ENCODE measurements at places on chromosomes 2 and 18. TPM values are rescaled to one million over a fixed set of nuclear protein-coding genes. Genes with fewer than 3 reads are reported as not detected.

DNA sequence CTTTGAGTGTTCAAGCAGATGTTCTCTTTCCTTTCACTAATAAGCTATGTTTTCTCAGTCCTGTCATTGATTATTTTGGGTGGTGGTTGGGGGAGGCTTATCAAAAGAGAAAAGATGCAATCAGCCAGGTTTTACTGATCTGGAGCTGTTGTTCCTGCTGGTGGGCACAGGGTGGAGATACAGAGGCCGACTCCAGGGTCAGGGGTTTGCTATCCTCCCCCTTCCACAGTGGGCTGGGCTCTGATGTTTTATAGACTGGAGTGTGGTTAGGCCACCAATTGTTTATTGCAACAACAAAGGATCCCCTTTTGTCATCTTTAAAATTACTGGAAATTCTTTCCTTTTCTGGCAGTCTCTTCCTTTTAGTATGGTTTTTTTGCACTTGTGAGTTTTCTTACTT is 120.5 kb downstream of the TANC1 start:
- peak; percentile 68 for DNase-seq

RASGRP3 gene
- not detected for total RNA-seq

DNA sequence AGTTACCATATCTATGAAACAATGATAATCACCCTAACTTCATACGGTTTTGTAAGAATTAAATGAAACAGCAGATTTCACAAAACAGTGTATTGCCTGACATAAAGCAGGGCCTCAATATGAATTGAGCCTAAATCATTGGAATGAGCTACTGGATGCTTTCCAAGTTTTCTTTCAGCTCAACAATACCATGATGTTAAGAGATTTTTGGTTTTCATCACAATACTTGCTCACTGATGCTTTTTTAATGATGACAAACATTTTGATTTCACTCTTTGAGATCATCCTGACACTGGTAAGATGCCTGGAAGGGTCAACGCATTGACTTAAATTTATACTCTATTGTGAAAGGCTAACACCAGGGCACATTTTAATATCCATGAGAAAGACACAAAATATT is 377.5 kb downstream of the ZNF521 start:
- DNase-seq = no peak

USP40 gene
- 10.8 TPM for total RNA-seq

PLB1 gene
- not detected for total RNA-seq

DNA sequence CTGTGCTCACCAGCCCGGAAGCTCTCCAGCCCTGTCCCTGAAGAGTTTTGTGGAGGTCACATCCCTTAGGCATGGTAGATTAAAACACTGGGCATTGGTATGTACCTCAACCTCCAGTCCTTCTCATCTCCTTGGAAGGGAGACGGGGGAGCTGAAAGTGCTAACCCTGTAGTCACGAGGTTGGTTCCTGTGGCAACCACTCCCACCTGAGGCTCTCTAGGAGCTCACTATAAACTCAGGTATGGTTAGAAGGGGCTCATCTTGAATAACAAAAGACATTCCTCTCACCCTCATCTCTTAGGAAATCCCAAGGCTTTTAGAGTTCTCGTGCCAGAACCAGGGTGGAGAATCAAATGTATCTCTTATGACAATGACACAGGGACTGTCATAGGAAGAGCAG is 43.0 kb upstream of the MGAT4A start:
- DNase-seq = peak; percentile 73

MAP3K2 gene
- 18.0 TPM for total RNA-seq

CYP26B1 gene
- 1.1 TPM for total RNA-seq

DNA sequence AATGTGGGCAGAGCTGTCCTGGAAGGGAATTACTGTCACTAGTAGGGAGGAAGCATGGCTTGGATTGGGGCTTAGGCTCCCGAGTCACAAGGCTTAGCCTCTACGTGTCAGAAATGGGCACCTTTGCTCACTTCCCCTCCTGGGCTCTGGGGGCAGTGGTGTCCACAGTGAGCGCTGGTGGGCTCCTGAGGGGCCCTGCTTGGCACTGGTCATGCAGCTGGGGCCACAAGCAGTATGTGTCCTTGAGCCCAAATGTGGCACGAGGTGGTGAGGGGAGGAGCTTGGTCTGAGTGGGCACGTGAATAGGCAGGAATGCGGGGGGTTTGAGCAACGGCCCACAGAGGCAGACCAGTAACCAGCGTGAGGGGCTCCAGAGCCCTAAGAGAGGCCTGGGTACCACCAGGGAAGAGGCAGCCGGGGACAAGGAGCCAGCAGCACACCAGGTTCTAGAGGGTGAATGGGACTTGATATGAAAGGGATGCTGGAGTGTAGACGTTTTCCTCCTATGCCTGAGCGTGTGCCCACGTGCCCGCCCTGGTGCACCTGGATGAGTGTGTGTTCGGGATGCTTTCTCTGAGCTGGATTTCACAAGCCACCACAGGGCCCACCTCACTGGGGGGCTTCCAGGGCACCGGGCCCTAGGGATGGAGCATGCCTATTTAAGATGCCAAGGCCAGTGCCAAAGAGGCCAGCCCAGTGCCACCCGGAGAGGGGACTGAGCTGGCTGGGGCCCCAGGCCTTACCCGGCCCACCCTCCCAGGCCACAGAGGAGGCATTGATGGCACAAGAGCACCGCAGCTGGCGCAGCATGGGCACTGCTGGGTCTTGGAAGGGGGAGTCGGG is 22.8 kb upstream of the PTMA start:
- DNase-seq = peak; percentile 84

DNA sequence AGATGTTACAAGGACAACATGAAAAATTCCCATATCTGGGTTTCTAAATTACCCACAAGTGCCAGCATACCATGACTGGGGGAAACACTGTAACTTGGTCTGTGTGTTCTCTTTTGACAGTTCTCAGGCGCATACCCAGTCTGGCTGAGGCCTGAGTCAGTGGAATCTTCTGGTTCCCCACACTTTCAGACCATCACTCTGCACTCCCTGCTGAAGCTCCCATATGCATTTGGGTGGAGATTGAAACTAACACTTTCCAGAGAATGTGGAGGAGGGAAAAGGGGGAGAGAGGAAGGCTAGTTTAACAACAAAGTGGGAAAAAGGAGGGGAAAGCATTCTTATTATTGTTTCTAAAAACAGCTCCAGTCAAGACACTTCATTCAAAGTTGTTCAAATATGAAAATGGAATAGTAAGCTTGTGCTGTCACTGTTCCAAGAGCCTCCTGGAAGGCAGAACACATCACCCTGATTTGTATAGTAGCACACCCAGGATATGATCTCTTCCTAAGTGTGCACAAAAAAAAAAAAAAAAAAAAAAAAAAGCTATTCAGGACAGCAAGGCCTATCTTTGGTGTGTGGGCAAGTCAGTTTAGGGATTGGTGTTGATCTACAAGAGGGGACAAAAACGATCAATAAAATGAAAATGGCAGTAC is 48.1 kb upstream of the CTIF start:
- no peak for DNase-seq

DNA sequence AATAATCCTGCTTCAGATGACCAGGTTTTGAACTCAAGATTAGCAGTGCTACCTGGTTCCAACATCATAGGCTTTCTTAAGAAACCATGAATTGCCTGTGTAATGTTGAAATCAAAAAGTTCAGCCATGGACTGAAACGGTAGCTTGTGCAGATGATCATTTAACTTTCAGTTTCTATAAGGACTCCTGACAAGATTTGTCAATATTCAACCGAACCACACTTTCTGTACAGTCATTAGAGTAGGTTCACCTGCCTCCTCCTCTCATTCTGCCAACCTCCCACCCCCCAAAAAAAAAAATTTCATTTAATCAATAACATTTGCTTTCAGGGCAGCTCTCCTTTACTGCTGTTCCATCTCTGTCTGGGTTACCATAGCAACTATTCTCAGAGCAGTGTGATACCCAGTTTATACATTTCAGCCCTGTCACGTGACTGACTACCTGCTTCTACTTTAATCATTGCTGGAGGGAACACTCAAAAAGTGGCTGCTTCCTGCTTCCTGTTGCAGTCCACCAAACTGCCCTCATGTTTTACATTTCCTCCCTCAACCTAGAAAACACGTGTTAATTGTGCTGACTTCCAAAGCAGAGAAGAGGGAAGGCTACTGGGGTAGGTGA is 275.5 kb downstream of the SS18 start:
- no peak for DNase-seq

Measured in H7 (cell line).